ENCODE measurements at places on chromosomes 3 and 15.

GRCh38 chr15:67822537-67823313 lies 2.6 kb upstream of the SKOR1 start:
- DNase-seq: no peak

DNA sequence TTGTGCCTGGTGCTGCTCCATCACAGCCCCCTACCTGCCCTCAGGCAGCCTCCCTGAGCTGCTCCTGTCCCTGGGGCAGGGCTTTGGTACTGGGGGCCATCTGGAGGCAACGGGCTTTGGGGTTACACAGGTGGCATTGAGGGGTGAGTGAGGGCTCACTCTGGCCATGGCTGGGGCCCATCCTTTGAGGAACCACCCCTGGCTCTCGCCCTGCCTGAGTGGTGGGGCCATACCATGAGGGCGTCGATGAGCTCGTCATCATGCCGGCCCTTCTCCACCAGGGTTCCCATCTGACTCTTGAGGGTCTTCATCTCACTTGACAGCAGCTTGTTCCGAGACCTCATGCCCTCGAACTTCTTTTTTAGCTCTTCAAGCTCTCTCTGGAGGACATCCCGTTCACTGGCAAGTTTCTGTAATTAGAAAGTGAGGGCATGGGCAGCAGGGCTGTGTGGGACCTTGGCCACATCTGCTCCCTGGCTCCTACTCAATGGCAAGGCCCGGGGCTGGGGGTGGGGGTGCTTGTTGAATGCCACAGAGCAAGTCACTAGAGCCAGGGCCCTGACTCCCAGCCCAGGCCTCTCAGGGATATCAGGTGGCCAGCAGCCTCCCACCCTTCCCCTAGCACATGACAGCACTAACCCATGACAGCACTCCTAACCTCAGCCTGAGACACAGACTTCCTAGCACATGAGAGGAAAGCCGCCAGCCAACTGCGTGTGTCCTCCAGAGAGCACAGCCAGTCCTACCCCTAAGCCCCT lies 33.5 kb downstream of the CCDC13 start:
- peak; percentile 93 for DNase-seq

DNA sequence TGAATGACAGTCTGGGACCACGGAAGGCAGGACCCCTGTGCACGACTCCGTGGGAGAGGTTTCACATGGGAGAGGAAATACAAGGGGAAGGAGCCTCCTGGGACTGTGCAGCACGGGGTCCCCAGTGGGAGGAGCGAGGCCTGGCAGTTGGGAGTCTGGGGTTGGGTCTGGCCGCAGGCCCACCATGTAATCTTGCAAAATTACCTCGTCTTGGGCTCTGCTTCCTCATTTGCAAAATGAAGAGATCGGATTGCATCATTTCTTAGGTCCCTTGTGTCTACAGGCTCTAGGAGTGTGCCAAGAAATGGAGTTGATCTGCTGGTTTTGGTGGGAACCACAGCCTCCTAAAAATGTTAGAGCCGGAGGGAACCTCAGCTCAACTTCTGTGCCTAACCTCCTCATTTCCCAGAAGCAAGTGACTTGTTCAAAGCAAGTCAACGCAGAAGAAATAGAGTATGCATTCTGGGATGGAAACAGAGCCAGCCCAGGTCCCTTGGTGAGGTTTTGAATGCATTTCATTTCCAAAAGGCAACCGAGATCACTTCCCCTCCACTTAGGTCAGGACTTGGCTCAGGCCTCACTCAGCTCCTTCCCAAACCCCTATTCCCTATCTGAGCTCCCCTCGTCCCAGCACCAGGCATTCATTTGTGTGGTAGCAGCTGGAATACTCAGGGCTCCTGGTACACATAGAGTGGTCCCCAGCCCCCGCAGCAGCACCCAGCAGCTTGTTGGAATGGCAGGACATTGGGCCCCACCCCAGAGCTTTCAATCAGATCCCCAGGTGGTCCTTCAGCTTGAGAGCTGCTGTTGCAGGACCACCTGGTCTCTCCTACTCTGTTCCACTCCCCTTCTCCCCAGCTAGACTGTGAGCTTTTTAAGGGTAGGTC lies 267.7 kb downstream of the XXYLT1 start:
- peak; percentile 88 for DNase-seq

GRCh38 chr3:139332092-139332491 lies 11.7 kb upstream of the MRPS22 start:
- DNase-seq: no peak

- DNase-seq: peak; percentile 86
Observed at GRCh38 chr15:99143655-99144610, 39.1 kb downstream of the SYNM start.

DNA sequence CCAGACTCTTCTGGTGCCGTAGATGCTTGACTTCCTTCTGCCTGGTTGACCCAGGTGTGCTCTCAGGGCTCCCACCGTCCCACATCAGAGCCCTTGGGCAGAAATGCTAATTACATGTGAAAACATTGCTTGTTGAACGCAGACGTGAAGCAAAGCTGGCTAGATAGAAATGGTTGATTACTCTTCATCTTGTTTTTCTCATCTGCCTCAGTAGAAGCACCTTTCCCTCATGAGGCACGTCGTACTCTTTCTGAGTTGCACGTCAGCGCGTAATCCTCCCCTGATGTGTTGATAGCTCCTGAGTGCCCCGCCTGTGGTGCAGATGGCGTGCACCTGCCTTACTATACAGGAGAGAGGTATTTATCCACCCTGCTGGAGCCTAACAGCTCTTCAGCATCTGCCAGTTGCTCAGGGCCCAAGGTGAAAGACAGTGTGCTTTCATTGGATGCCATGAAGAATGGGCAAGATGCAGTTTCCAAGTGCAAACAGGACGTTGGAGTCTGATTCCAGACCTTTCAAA lies 18.1 kb downstream of the MAP6D1 start:
- no peak for DNase-seq

DNA sequence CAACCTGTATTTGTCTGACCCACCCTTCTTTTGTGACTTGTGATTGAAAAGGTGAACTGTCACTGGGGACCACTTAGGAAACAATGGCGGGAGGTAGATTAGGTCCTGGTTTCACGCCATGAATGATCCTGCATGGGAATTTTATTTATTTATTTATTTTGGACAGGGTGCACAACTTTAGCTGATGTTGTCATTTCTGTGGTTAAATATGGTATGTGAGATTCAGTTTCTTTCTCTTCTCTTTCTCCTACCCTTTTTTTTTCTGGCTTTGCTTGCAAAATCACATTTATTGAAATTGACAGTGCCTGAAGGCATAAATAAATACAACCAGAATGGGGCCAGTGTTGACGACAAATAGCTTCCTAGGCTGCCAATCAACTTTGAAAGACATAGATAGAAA lies 18.0 kb upstream of the HTR3E start:
- no peak for DNase-seq

DNA sequence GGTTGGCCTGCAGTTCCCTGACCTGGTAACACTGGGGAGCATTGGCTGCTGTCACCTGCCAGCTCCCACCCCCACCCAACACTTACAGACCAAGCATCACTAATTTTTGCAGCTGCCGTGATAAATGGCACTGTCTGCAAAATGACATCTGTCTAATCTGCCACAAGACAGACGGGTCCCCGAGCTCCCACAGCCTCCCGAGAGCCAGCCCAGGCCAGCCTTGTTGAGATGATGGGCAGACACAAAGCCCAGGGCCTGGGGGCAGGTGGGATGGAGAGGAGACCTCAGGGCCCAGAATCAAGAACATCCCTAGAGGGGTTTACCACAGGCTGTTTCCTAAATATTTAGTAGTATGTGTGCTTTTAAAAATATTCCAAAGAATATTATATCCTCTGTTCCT lies 203.4 kb downstream of the TBC1D2B start:
- DNase-seq: no peak

DNA sequence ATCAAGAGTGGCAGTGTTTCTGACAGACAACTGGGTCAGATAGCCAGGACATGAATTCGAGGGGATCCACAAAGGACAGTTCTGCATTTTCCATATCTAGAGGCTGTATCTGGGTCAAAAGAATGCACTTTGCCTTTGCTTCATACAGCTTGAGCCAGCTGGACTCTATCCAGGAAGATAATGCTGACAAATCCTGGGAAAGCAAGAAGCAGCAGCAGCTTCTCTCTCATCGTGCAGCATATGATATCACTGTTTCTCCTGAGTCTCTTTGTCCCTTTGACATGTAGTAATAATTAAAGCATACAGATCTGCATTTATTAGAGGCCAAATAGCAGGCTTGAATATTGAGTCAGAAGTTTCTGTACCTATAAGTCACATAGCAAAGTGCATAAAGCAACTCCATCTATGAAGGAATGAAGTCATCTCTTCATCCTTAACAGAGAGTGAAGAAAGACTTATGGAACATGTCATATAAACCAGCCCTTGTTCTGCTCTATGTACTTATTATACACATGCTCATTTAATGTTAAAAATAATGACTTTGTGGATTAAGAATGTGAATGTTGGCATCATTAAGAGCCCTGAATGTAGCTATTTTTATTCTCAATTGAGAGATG lies 236.8 kb upstream of the GBE1 start:
- no peak for DNase-seq

DNA sequence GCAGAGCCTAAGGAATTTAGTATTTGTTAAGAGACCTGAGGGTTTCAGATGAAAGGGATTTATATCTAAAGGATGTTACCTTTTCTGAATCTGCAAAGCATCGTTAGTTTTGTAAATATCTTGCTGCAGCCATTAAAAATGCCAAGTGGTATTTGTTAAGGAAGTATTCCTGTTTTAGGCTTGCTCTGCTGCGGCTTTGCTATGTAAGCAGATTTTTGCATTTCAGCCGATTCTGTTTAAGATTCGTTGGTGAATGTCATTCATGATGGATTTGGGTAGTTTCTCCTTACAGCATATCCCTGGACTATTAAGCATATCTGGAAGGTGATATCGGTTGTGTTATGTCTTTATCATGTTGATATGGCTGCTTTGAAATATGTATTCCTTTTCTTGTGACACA lies 1.0 kb downstream of the USP8 start:
- no peak for DNase-seq

- no peak for DNase-seq
Observed at GRCh38 chr15:42725331-42725903, 11.5 kb downstream of the CDAN1 start.

GRCh38 chr15:70133296-70133695 lies 35.6 kb upstream of the TLE3 start:
- DNase-seq: no peak

DNA sequence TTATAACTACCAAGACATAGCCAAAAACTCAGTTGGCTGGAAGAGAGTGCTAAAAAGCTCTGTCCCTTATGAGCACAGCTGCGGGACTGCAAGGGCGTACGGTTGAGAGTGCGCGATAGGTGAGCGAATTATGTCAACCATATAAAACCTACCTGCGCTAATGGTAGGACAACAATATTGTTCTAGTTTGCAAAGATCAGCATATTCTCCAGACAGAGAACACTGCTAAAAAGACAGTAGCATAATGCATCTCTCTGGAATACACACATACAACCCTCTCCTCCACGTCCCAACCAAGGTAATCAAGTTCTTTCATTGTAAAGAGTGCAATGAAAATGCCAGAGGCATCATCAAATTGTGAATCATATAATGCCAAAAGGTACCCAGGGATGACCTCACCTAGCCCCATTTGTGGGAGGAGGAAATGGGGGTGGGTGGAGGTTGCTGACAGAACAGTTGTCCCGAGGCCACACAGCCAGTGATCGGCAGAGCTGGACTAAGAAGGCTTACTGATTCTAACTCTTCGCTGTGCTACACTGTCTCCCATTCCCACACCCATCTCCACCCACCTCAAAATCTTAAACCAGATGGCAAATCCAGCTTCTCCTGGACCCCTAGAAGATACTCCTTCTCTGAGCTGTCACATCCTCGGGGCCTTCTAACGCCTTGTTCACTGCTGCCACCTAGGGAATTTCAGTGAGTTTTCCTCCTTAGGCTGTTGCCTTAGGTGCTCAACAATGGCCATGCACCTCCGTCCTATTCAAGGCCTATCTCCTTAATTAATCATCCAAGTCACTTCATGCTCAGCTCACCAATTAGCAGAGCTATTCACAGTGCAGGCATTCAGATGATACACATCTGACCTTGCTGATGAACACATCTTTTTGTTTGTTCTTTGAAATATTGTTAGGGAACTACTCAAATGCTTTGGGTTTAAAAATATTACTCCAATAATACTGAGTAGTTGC lies 60.7 kb downstream of the RPL22L1 start:
- DNase-seq: no peak

DNA sequence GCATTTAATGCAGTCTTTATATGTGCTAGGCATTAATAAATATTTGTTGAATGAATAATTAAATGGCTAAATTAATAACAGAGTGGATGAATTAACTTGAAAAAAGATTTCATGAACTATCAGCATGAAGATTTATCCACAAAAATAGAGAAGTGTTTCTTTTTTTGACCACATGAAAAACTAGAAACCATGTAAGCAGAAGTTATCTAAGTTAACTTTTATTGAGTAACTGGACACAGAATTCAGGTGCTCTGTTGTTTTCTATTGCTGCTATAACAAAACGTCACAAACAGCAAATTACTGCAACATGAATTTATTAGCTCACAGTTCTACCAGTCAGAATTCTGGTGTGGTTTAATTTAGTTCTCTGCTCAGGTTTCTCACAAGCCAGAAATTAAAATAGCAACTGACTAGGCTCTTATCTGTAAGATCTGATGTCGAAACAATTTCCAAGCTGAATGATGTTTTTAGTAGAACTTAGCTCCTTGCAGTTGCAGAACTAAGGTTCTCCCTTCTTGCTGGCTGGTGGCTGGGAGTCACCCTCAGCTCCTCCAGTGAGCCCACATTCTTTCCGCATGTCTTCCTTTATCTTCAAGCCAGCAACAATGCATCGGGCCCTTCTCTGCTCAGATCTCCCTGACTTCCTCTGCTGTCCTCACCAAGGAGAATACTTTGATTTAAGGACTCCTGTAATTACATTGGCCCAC lies 810.2 kb upstream of the ALCAM start:
- no peak for DNase-seq

DNA sequence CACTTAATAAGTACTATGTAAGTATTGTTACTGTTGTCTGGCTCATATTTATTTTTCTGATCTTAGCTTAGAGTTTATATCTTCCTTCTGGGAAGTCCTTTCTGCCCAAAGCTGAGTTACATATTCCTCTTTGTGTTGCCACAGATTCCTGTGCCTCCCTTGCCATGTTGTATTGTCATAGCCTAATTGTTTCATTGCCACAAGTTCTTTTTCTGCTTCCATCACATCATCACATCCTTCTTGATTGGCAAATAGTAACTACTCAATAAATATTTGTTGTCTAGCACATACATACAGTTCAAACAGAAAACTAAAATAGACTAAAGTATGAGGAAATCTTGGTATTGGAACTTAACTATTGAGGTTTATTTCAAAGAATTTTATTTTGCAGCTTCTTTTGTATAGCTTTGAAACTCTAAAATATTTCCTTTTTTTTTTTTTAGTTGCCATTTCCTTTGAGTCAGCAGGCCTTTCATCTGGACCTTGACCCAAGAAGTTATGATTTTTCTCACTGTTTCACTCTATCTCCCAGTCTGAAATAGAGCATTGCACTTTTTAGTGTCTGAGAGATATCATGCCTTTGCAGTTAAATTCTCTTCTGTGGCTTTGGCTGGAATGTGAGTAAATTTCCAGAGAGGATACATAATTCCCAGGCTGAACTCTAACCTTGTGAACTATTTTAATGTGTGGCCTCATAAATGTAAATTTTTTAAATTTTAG lies 98.2 kb downstream of the ZNF609 start:
- DNase-seq: no peak

- DNase-seq: peak; percentile 53
Observed at GRCh38 chr15:43253431-43254403, 13.0 kb downstream of the TGM5 start.
